ENCODE measurements at places on chromosomes 7 and 10.
A peak's percentile ranks its signal among the peaks of the same experiment; 100 is the strongest.

DNA sequence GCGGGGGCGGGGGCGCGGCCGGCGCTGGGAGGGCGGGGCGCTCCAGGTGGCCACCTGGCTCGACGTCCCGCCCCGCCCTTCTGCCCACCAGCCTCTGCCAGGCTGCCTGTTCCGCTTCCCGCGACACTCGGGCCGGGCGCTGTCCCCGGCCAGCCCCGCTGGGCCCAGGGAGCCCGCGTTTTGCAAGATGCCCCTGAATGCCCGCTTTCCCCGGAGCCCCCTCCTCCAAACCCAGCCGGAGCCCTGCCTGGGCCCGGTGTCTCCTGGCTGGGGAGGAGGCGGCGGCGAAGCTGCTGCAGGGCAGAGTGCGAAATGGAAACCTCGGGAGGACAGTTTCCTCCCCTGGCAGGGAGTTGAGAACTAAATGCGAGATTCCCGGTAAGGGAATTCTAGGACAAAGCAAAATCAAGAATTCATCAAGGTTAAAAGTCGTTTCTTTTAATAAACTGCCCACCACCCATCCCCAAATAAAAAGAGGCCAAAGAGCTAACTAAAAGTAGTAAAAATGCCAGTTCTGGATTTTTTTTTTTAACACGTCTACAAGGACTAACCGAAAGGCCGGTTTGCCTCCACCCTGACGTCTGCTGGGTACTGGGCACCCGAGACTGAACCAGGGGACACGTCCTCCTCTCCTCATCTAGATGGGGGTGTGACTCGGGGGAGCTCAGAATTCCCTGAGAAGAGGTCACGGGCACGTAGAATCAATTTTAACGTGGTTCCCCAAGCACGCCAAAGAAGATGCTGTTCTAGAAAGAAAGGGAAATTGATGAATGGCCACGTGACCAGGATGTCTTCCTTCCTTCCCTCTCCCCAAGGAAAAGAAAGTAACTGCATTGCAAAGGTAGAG lies 200.4 kb upstream of the NFE2L3 start:
- DNase-seq = no peak

- DNase-seq = no peak
Observed at GRCh38 chr10:24971374-24971773, 19.0 kb upstream of the PRTFDC1 start.

- DNase-seq = no peak
Observed at GRCh38 chr10:124349996-124350280, 68.8 kb downstream of the OAT start.

- DNase-seq = no peak
Observed at GRCh38 chr7:128860158-128861073, 2.2 kb upstream of the ATP6V1F start.

- DNase-seq = no peak
Observed at GRCh38 chr7:3437467-3437866, 136.4 kb downstream of the SDK1 start.

DNA sequence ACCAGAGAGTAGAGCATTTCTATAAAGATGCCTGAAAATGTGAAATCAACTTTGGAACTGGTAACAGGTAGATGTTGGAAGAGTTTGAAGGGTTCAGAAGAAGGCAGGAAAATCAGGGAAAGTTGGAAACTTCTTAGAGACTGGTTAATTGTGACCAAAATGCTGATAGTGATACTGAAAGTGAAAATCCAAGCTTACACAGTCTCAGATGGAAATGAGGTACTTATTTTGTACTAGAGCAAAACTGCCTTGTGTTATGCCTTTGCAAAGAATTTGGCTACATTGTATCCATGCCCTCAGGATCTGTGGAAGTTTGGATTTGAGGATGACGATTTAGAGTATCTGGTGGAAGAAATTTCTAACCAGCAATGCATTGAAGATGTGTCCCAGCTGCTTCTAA lies 430.6 kb upstream of the KCND2 start:
- DNase-seq = no peak

DNA sequence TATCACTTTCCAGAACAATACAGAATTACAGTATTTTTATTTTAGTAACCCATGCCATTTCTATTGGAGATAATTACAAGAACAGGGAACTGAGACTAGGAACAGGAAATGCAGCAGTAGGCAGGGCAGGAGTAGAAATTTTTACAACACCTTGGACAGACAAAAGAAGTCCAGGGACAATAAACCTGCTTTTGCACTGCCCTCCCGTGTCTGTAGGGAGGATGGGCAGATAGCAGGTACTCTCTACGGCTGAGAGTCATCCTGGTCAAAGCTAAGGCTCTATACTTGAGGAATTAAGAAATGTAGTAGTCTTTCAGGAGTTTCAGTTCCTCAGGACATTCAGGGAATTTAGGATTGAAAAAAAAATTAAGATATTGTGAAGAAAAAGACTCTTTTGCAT lies 63.4 kb downstream of the VAX1 start:
- no peak for DNase-seq

DNA sequence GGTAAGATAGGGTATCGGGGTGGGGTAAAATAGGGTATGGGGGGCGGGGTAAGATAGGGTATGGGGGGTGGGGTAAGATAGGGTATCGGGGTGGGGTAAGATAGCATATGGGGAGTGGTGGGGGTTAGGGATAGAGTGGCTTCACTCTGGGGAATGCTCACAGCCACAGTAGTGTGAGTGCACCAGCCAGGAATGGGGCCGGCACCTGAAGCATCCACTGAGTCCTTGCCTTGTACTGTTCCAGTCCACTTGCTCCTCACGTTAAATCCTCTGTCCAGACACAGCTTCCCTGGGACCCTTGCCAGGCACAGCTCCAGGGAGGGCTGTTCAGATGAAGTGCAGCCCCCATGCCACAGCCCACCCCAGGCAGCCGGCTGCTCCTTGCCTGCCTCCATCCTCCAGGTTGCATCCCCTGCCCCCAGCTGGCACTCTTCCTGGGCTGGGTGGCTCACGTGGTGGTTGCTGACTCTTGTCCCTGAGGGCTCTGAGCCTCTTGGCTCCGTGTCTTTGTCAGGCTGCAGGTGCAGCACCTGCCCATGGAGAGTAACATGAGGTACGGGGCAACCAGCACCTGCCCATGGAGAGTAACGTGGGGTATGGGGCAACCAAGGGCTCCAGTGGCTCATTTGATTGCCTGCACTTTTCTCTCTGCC lies 268.4 kb downstream of the TCERG1L start:
- DNase-seq = no peak

GRCh38 chr7:116426428-116427156 lies 72.9 kb upstream of the CAV2 start:
- no peak for DNase-seq

- no peak for DNase-seq
Observed at GRCh38 chr10:125812128-125812750, 10.8 kb downstream of the UROS start.

DNA sequence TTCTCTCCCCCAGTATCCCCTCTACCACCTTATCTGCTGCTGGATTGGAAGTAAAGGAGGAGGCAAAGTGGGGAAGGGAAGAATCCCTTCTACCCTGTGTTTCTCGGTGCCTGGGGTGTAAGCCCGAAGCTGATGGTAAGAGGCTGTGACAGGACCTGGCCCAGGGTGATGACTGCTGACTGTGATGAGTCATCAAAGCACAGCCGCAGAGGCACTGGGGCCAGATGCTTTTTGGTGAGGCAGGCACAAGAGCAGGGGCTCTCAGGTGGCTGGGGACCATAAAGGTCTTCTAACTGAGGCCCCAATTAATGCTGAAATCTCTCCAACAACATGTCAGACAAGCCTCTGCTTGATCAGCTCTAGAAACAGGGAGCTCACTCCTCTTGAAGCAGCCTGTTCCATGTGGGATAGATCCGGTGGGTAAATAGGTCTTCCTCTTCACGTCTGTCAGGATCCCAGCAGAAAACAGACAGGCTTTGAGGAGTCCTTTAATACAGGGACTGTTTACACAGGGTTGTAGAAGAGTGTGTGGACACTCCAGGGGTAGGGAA lies 86.1 kb upstream of the PCBD1 start:
- no peak for DNase-seq

- DNase-seq = no peak
Observed at GRCh38 chr10:86699125-86699524, 30.8 kb downstream of the LDB3 start.

DNA sequence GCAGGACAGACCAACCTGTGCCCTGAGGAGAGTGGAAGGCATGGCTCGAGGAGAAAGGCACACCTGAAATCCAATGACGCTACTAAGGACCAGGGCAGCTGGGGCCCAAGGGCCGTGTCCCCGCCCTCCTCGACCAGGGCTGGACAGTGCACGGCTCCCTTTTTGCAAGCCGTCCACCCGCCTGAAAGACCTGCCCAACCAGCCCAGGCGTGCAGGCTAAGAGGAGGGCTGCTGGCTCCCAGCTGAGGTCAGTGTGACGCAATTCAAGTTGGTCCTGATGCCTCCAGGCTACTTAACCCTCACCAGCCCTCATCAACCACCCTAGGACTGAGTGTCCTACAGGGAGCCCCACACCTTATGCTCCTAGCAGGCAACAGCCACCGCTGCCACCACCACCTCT lies 69.3 kb downstream of the DLG5 start:
- DNase-seq = no peak

- no peak for DNase-seq
Observed at GRCh38 chr7:6438427-6438826, 9.3 kb downstream of the DAGLB start.

GRCh38 chr7:158357898-158358821 lies 229.5 kb downstream of the PTPRN2 start:
- no peak for DNase-seq

DNA sequence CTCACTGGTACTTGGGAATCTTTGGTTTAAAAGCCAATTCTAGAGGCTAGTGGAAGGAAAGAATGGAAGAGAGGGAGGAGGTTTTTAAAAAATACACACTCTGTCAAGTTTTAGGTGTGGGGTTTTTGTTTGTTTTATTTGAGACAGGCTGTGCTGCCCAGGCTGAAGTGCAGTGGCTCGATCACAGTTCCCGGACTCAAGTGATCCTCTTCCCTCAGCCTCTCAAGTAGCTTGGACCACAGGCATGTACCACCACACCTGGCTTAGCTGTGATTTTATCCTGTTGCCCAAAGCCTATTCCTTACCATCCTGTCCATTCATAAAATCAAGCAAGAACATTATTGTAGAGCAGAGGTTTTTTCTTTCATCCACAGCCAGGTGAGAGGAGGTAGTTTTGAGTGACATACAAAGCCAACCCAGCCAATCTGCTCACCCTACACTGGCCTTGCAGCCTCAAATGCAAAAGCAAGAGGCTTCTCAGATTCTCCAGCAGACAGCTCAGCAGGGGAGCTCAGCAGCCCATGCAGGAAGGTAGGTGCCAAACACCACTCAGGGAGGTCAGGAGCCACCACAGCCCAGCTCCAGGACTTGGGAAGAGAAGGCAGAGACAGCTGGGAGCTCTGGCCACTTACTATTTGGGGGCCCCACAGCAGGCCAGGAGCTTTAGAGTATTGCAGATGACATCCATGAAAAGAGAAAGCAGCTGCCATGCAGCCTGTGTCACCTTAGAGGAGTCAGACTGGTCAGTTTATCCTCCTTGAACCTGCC lies 65.8 kb downstream of the TMEM209 start:
- DNase-seq = no peak

GRCh38 chr7:47678641-47679380 lies 96.9 kb upstream of the TNS3 start:
- DNase-seq = no peak

DNA sequence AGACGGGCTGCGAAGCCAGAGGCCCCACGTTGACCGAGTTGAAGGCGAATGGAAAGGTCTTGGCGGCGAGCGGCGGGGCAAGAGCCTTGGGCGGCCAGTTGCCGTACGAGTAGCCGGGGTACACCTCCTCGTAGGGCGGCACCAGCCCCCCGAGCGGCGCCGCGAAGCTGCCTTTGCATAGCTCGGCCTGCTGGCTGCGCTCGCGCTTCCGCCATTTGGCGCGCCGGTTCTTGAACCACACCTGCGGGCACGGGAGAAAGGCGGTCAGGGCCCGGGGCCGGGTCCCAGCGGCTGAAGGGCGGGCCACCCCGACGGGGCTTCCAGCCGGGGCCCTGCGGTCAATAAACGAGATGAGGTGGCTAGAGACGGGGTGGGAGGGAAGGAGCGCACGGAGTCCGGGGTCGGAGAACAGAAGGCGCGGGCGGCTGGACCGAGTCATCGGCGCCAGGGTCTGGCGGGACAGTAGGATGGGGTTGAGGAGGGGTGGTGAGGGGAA lies 4.8 kb downstream of the ELOVL3 start:
- DNase-seq = no peak

DNA sequence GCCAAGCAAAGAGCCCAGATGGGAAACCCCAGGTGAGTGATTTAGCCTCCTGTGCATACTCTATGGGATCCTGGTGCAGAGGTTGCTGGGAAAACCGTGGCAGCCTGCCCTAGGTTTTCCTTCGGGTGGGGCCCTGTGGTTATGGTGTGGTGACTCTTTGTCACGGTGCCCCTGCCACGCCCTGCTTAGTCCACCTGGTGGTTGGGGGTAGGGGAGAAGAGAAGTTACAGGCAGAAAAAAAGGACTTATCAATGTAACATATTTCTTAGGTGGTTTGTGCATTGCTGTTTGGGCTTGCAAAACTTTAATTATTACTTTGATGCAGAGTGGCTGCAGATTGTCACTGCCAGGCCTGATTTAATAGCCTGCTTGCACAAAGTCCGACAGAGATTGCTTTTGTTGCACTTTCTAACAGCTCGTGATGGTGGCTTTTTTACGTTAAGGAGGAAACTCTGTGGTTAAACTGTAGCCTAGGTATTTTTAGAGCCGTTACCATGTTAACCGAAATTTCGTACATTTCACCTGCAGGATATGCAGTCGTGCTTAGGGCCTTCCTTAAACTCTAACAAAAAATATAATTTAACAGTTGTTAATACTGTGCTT lies 197.4 kb downstream of the RNLS start:
- peak; percentile 13 for DNase-seq

- no peak for DNase-seq
Observed at GRCh38 chr10:97048649-97049427, 136.9 kb downstream of the SLIT1 start.

DNA sequence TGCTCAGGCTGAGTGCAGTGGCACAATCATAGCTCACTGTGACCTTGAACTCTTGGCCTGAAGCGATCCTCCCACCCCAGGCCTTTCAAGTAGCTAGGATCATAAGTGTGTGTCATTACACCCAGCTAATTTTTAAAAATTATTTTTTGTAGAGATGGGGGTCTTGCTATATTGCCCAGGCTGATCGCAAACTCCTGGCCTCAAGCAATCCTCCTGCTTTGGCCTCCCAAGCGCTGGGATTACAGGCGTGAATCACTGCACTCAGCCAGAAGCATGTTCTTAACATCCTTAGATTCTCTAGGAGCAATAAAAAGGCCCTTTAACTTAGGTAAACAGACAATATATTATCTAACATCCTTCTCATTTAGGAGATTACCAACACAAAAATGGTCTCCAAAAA lies 38.3 kb upstream of the EFCAB10 start:
- no peak for DNase-seq

DNA sequence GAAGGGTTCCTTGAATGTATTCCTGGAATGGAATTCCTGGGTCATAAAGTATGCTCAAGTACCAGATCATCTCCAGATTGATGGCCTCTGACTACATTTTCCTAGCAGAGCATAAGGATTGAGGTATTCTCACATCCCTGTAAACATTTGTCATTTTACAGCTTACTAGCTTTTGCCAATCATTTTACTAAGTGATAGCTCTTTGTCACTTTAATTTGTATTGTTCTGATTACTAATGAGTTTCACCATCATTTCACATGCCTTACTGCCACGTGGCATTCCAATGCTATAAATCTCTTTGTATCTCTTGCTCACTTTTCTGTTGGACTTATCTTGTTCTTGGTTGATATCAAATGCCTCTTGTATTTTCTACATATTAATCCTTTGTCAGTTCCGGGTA lies 68.6 kb upstream of the CACNB2 start:
- DNase-seq = no peak
